ENCODE measurements at places on chromosomes 7 and 10.

DNA sequence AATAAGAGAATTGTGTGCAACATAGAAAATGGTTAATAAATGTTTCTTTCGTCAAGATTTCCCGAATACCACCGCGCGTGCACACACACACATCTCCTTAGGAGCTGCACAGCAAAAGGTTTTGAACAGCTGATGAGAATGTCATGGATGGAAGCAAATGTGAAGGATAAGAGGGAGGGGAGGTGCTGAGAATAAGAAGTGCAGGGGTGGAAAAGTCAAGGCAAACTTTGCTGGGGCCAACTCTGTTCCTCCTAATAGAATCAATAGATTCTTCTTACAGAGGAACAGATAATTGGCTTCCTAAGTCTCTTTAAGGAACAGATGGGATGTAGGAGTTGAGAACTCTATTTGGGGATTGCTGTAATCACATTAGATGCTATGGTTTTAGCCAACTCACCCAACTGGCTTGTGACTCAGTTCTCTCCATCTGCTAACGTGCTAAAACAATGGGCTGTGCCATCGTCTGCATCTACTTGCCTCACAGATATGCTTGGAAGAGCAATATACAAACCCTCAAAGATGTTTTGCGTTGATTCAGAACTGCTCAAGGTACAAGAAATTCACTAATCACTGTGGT lies 408.2 kb upstream of the CELF2 start:
- no peak for DNase-seq

DNA sequence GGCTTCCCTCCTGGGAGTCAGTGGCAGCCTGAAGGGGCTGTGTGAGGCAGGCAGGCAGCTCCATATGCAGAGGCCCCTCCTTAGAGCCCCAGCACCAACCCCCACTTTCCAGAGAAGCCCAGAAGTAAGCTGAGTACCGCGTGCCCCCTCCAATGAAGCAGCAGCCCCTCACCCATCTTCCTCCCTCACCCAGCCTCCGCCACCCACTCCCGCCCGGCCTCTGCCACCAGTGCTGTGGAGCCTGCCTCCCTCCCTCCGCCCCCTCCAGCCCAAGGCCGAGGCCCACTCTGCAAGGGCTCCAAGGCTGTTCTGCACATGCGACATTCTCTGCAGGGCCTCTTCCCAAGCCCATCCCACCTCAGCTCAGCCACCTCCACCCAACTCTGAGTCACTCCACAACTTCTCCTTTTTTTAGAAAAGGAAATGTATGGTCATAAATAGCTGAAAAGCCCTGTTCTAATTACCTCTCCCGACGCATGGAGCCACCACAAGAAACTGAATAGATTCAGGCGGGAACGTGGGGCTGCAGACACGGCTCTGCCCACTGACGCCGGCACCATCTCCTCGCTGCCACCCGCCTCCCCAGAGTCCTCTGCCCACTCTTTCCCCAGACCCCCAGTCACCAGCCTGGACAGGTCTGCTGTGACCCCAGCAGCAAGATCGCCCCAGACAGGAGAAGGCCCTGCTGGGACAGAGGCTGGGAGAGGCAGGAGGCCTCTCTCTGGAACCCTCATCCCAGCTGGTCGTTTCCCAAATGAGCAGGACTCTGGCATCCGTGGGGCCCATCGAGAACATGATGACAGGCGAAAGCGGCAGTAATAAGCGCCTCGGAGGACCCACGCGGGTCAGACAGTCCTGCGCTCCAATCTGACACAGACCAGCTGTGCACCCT lies 213.9 kb downstream of the MAD1L1 start:
- peak; percentile 93 for DNase-seq

DNA sequence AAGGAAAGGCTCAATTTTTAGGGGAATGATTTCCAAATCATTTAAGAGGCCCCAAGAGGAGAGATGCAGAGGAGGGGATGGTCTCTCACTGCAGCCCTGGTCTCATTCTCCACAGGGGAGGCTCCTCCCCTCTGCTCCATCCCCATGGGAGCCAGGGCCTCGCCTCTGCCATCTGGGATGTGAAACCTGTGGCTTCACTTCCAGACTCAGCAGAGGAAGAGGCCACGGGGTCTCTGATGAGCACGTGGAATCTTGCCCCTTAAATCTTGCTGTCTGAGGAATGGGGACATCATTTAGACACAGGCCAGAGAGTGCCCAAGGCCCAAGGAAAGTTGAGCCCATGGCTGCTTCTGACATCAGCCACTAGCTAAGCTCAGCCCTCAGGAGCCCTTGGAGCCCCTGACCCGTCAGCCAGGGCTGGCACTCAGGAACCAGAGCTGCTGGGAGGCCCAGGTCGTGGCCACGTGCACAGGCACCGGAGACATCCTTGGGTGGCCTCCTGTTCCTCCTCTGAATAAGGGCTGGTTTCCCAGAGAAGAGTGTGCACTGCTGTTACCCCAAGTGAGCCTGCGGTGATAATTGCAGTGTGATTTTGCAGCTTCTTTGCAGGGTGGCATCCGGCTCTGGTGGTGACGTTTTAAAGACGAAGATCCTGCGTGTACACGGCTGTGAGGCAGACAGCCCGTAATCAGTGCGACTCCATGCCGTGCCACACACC lies 50.5 kb downstream of the VIPR2 start:
- DNase-seq, result no peak

GRCh38 chr10:130869179-130869841 lies 442.2 kb downstream of the TCERG1L start:
- DNase-seq, result no peak

DNA sequence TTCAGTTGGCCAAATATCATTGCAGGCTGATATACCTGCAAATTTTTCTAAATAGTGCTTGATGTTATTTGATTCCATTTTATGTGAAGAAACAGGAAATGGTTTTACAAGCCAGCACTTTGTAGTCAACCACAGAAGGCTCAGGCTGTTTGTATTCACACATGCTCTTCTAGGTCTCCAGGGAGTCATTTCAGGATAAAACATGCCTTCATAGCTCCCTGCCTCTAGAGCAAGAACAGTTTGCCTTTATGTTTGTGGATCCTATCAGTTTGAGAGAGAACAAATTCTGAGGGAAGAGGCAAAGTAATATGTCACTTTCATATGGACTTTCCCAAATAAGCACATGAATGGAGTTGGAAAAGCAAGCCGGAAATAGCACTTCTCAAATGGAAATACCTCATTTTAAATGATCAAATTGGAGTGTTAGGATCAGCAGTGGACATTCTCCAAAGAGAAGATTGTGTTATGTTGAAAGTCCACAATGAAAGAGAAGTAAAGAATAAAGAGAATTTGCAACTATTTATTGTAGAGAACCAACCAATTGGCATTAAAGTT lies 277.6 kb downstream of the KCND2 start:
- DNase-seq, result no peak

- DNase-seq, result no peak
Observed at GRCh38 chr7:14400271-14400670, 410.8 kb upstream of the ETV1 start.

Data from AG08395 (cell line).